Stimulated activated CD8-positive, alpha-beta memory T cell treated with anti-CD3 and anti-CD28 coated beads, Interleukin-2, amount 100 ng/mL, for 1 hour (primary cell): ENCODE measurements at places on chromosomes 4 and X.

- no peak for DNase-seq
Observed at GRCh38 chrX:12673487-12673886, 117.7 kb upstream of the PRPS2 start.

DNA sequence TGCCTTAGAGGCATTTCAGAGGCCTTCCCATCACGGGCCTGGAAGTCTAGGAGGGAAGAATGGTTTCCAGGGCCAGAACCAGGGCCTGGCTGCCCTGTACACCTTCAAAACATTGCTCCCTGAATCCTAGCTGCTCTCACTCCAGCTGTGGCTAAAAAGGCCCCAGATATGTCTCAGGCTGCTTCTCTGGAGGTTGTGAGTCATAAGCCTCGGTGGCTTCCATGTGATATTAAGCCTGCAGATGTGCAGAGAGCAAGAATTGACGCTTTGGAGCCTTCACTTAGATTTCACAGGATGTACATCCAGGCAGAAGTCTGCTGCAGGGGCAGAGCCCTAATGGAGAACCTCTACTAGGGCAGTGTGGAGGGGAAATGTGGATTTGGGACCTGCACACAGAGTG, 502.5 kb downstream of the GRXCR1 start:
- no peak for DNase-seq

GRCh38 chr4:36332782-36333131, 51.3 kb downstream of the DTHD1 start:
- no peak for DNase-seq

GRCh38 chrX:149961572-149961971, 23.3 kb upstream of the EOLA2 start:
- DNase-seq: no peak

DNA sequence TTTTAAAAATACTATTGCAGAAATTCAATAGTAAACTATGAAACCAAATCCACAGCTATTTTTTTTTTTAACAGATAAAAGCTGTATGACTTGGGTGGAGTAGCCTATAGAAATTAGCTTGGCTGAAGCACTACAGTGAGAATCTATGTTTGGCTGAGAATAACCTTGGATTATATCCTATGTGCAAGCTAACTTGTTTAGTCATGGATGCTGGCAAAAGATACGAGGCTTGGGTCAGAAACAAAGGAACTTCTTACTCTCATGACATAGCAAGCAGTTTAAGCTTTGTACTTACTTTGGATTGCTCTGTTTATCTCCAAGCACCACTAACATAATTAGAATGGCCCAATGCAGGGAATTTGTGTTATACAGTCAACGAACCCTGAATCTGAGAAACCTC, 119.2 kb upstream of the GRID2 start:
- no peak for DNase-seq

DNA sequence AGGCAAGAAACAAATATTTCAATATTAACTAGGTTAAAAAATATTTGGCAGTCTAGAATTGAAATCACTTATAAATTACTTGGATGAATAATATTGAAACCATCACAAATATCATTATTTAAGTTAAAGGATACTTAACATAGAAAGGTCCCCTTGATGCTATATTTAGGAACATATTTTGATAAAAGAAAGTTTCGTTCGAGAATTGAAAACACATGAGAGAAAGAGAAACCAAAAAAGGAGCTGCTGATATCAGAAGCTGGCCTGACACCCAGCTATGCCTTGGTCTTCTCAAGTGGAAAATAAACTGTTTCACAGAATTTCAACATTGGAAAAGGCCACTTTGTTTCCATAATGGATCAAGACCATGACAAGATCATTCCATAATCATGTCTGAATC, 762.4 kb downstream of the DMD start:
- DNase-seq: no peak

DNA sequence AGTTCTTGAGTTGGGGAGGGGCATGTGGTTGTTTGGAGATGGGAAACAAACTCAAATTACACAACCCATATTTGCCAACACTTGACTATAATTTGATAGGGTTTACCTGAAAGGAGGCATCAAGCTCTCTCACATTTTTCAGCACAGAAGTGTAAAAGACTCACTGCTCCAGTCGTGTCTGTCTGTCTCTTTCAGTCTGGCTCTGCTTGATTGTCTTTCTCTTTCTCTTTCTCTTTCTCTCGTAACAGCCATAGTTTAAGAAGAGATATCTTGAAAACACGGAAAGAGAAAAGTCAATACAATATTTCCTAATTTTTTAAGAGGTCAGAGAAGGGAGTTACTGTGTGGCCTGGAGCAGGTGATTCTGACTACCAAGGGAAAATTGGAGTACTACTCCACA, 413.6 kb upstream of the CXorf51A start:
- no peak for DNase-seq

- no peak for DNase-seq
Observed at GRCh38 chr4:187782286-187782824, 213.2 kb upstream of the ZFP42 start.

DNA sequence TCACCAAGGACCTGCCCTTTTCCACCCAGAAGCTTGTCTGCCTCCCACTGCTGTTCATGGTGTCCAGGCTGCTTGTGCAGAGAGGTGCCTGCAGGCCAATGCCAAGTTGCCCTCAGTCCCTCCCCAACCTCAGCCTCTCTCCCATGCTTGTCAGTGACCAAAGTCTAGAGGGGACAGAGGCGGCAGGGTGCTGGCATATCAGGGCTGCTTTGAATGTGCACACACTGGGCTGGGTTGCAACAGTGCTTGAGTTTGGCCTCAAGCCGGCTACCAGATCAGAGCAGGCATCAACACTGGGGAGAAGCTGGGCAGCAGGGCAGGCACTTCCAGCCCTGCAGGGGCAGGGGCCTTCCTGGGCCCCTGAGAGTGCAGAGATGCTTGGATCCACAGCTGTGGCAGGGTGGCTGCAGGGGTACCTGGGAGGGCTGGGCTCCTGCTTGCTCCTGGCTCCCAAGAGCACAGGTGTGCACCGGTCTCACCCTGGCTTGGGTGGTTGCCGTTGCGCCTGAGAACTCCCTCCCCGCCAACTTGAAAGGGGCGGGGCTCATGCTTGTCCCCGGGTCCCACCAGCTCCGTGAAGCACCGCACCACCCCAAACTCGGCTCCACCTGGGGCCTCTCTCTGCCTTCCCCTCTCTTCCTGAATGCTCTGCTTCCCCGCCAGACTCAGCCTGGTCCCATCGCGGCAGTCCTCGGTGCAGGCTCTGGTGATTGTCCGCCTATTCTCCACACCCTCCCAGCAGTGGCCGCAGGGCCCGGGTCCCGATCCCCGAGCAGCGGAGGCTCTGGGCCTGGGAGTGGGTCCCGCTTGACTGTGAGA, 1681.9 kb upstream of the ADGRL3 start:
- no peak for DNase-seq

DNA sequence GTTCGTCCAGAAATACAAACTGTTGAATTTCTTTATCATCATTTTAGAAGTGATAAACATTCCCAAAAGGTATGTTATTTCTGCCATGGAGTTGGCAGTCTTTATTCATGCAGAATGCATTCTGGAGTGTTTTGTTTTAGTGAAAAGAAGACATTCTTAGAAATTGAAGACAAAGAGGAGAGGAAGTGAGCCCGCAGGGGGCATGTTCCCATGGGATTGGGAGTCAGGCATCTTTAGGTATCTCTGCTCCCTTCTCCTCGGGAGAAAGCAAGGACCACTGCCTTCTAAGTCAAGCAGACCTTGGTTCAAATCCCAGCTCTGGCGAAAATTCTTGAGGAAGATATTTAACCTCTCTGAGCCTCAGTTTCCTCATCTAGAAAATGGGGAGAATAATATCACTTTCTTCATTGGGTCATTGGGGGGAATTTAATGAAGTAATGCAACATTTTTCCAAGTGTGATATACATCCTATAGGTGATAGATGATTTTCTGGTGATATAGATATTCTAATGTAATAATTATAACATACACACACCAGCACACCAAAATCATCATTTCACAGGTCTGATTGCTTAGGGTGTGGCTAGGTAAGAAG, 26.5 kb upstream of the CHRNA9 start:
- DNase-seq: no peak

- no peak for DNase-seq
Observed at GRCh38 chr4:123206016-123206415, 190.6 kb upstream of the SPRY1 start.

GRCh38 chr4:150799207-150799606, 215.9 kb downstream of the LRBA start:
- no peak for DNase-seq

GRCh38 chr4:128615197-128615596, 194.3 kb upstream of the JADE1 start:
- no peak for DNase-seq

- no peak for DNase-seq
Observed at GRCh38 chrX:132088864-132089263, 39.0 kb downstream of the FRMD7 start.

- no peak for DNase-seq
Observed at GRCh38 chr4:85866508-85866907, 391.6 kb downstream of the ARHGAP24 start.

DNA sequence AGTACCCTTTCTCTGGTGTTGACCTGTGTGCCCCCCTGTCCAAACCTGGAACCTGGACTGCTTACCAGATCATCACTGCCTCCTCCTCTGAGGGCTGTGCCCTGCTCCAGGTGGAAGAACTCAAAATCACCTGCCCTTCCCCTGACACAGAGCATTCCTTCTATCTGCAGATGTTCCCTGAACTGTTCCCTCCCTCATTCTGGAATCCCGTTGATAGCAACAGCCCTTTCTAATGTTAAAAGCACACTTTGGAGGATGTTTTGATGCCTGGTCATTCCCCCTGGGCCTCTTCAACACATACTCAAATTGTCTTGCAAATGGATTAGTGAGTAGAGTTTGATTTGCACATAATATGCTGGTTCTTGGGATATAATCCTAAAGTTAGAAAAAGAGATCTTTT, 225.8 kb downstream of the FGF13 start:
- DNase-seq: no peak

DNA sequence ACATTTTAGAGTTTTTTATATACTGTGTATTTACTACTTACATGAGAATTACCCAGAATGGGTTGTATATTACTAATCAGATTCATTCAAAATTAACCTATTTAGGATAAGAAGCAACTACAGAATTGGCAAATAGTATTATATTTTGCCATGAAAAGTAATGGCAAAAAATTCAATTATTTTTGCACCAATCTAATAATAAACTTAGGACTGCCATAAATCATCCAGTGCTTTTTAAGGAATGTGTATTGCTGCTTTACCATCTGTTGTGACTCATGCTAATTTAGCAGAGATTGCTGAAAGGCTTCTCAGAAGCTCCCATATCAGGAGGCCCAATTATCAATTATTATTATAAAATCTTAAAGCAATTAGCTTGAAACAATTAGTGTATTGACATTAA, 24.0 kb downstream of the NPY2R start:
- DNase-seq: no peak

GRCh38 chrX:143472347-143472938, 44.8 kb downstream of the SPANXN3 start:
- DNase-seq: no peak

GRCh38 chr4:178612733-178613132, 1170.5 kb upstream of the AGA start:
- DNase-seq: no peak

DNA sequence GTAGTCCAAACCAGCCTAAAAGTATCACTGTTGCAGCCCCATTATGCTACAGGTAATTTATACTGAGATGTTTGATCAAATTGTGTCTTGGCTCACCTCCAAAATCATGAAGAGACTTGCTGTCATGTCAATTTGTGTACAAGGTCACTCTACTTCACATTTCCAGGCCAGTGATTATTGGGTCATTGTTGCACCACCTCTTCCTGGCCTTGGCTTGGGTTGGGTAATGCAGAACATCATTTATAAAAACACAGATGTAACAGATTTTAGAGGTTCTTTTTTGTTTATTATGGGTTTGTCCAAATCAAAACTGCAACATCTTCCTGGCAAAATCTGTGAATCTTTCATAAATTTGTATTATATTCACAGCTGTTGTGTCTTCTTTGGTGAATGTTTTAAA, 459.5 kb downstream of the ANKRD50 start:
- DNase-seq: no peak

GRCh38 chrX:77949840-77950239, 19.6 kb downstream of the PGAM4 start:
- DNase-seq: no peak

DNA sequence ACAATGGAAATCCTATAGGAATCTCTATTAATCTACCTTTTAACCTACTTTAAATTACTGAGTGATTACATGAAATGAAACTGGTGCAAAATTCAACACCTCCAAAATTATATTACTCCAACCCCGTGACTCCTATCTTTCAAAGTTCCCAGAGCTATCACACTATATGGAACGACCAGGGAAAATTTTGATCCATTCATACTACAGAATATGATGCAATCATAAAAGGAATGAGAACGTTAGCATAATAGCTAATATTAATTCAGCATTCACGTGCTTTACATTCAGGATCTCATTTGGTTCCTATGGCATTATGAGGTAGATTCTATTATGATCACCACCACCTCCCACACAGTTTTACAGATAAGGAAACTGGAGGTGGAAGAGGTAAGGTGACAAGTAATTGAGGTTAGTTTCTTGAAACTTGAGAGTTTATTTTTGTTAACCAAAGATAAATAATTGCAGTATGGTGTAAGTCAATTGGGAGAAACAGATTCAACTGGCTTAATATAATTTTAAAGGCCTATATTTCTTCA, 29.4 kb upstream of the INTS6L start:
- DNase-seq: no peak

DNA sequence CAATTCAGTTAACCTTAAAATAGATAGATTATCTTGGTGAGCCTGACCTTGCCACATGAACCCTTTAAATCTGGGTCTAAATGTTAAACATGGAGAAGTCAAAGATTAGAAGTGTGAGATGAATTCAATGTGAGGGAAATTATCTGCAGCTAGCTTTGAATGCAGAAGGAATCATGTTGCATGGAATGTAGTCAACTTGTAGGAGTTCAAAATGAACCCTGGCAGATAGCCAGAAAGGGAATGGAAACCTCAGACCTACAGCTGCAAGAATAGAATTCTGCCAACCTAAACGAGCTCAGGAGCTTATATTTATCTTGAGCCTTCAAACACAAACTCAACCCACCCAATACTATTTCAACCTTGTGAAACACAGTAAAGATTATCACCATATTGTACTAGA, 632.5 kb downstream of the KCTD8 start:
- no peak for DNase-seq

DNA sequence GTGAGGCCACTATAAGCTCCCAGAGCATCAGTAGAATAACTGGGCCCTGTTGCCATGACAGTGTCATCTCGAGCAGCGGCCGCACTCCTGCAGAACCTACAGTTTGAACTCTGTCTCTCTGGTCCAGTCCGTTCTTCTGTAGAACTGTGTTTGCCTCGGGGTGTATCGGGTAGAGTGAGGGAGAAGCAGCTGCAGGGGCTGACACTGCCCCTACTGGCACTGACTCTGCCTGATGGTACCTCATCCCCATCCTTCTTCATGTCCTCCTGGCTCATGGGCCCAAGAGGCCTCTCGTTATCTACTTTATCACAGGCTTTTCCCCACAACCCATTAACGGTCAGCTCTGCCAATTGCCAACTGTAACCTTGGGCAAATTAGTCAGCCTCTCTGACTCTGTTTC, 96.5 kb downstream of the NPNT start:
- DNase-seq: no peak

DNA sequence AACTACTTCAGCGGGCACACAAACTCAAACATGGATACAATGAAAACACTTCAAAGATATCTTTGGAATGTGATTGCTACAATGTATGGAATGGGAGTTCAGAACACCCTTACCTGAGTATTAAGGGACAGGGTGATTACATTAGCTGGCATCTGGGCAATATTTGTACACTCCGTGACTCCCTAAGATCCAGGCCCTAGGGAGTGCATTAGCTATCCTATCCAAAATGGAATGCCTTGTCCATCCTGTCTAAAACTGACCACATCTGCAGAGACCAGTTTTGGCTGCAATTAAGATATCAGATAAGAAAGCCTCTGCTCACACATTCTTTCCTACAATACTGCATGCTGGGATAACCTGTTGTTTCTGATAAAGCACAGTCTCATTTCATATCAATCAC, 176.6 kb upstream of the EMCN start:
- no peak for DNase-seq
